Hepatocyte (in vitro differentiated cells): ENCODE measurements at places on chromosomes 2 and 18.

GRCh38 chr2:157803476-157803875 lies 72.7 kb downstream of the ACVR1 start:
- no peak for DNase-seq

DNA sequence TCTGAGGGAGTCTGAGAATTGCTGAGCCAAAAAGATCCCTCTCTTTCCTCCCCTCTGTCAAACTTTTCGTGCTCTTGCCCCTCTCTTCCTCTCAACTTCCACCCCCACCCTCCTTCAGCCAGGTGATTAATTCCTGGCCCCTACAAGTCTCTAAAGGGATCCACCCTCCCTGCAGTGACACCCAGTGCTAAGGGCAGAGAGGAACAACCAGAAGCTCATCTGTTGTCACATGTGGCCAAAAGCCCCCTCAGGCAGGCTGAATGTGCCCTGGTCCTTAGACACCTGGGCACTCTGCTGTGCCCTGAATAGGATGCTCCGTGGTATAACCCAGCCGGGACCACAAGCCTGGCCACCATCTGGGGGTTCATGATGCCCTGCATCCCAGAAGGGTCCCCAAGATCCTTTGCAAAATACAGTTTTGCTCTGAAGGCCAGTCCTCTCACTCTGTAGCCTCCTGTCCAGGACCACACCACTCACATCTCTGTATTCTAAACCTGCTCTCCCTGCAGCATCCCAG lies 234.4 kb downstream of the BCL11A start:
- DNase-seq = no peak

DNA sequence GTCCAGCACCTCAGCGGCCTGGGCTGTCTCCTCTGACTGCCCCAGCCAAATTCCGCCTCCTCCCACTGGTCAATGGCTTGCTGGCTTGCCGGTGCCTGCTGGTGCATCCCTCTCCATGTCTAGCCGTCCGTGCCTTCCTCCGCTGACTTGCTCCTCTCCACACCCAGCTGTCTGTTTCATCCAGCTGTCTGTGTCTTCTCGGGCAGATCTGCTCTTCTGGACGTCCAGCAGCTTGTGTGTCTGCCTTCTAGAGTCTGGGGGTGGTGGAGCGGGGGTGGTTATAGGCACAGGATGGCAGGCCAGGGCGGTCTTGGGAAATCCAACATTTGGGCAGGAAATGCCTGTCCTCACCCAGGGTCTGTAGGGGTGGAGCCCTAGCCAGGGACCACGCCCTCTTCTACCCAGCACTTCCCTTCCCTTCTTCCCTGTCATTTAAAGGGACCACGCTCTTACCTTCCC lies 369.2 kb downstream of the GALNT13 start:
- DNase-seq = no peak

DNA sequence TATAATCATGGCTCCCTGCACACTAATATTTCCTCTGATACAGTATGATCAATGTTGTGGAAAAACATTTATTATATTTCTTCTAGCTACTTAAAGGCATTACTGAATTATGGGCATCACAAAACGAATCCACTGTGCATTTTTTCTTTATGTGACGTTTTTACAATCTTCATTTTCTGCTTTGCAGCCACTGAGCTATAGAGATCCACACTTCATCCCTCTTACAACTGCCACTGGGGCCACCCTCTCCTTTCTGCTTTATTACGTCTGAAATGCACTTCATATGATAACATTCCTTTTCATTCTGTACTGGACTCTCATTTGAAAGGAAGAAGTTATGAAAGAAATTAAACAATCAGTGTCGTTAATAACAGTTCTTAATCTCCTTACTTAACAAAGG lies 394.5 kb upstream of the HNRNPA3 start:
- no peak for DNase-seq

DNA sequence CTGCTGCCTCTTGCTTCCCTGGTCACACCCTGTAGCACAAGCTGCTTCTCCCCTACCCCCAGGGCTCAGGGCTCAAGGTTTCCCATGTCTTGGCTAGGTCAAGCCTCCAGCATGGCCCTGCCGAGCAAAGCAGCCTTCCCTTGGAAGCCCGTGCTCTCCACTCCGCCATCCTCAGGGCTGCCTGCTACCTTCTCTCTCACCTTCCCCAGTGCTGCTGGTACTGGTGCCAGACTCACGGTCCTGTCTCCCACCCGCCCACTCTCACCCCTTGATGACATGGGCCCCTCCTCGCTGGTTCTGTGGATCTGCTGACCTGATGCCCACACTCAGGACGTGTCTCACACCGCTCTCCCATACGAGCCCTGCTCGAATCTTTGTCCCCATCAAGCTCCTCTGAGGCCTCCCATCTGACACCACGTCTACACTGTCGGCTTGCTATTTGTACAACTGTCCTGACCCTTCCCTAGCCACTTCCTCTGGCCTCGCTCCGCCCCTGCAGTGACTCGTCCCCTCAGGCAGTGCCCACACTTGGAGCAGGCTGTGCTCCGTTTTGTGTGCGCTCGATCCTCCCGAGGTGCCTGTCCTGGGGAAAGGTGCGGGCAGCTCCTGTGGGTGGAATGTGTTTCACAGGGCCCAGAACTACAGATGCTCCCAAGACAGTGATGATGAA lies 49.9 kb downstream of the ZAP70 start:
- no peak for DNase-seq
